ENCODE measurements at places on chromosomes 6 and 20.

DNA sequence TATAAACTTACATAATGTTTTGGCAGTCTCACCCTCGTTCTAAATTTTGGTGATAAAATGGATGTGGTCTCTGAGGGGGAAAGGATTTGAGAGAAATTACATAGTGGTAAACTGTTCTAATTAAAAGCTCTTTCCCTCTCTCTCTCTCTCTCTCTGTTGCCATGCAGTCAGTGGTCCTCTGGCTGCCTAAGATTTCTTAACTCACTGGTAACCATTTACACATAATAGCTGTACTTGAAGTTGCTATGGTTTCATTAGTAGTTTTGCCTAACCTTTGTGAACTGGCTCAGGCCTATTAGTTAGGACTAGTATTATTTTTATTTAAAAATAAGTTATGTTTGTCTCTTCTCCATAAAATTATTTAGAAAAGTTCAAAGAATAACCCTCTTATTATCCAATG is 42.0 kb downstream of the MAPK14 start:
- DNase-seq: no peak

DNA sequence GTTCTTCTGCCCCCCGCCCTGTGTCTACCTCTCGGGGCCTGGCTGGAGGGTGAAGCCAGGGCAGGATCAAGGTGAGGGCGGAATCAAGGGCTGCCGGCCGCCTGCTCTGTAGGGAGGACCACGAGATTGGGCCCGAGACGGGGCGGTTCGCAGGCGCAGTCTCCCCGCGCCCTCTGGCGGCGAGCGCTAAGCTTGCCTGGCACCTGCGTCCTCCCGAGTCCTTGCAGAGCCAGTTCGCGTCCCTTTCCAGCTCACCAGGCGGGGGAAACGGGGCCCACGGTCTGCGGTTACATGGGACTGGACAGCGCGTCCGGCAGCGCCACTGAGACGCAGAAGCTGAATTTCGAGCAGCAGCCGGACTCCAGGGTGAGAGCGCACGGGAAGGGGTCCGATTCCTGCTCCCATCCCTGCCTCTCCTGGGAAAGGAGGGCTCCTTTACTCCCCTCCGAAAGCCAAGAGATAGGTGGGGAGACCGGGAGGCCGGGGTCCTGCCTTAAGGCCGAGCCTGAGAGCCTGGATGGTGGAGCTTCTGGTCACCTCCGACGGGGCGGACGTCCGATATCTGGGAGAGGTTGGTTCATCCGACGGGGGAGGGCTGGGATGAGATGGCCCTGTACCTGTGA is 3.6 kb upstream of the MATN4 start:
- peak; percentile 55 for DNase-seq

DNA sequence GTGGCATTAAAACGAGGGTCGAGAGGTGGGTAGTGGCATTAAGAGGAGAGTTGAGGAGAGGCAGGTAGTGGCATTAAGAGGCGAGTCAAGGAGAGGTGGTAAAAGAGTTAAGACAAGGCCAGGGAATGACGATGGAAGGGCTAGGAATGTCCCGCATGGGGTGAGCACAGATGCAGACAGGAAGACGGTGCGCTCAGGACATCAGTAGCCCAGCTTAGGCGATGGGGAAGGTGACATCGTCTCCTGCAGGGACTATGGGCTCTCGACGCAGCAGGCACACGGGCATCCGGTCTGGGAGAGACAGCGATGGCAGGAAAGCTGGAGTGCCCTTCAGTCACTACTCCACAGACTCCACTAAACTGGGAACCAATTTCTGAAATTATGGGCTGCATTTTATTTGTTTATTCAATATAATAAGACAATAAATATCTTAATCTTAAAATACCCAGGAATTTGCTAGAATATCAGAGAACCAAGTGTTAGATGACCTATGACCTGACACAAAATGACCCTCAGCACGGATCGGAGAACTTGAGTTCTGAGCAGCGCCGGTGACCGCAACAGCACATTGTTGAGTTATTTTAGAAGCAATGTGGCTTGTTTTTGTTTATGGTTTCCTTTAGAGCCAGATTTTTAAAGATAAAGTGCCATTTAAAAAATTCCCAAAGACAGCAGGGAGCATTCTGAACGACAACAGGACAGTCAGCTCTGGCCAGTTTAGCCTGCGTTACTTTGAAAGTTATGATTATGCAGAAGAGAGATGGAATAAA is 177.7 kb downstream of the SMOC2 start:
- DNase-seq: no peak

DNA sequence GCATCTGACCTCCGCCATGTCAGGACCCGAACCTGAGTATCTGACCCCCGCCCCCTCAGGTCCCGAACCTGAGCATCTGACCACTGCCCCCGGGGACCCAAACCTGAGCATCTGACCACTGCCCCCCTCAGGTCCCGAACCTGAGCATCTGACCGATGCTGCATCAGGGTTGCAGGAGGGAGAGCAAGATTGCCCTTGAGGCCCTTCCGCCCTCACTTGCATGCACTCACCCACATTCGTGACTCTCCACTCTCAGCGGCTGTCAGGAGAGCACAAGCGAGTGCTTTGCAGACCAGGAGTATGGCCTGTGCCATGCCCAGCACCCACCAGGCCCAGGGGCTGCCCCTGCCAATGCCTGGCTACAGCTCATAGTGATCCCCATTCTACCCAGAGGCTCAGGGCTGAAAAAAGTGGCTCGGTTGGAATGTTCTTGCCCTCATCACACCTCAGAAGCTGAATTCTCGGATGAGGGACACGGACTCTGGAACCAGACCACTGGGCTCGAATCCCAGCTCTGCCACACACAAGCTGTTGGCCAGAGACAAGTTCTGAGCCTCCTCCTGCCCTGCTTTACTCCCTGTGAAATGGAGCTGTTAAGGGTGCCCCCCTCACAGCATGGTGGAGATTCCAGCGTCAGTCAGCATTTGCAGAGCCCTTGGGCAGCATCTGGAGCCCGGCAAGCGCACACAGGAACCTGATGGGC is 82.1 kb downstream of the DLL1 start:
- DNase-seq: no peak

GRCh38 chr6:81950877-81951276 is 198.4 kb upstream of the TENT5A start:
- no peak for DNase-seq

DNA sequence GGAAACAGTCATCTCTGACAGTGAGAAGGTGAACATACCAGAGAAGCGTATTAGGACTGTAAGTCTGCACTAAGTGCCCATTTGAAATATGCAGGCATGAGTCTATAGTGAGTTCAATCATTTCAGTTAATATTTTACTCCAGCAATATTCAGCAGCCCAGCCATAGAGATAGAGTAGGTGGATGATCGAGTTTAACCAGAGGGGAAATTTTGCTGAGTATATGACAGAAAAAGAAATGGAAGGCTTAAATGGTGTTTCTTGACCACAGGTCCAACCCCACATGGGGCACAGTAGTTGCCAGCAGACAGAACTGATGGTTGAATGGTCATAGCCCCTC is 39.8 kb downstream of the KIF6 start:
- DNase-seq: no peak

GRCh38 chr6:168349718-168350210 is 30.2 kb upstream of the DACT2 start:
- no peak for DNase-seq

DNA sequence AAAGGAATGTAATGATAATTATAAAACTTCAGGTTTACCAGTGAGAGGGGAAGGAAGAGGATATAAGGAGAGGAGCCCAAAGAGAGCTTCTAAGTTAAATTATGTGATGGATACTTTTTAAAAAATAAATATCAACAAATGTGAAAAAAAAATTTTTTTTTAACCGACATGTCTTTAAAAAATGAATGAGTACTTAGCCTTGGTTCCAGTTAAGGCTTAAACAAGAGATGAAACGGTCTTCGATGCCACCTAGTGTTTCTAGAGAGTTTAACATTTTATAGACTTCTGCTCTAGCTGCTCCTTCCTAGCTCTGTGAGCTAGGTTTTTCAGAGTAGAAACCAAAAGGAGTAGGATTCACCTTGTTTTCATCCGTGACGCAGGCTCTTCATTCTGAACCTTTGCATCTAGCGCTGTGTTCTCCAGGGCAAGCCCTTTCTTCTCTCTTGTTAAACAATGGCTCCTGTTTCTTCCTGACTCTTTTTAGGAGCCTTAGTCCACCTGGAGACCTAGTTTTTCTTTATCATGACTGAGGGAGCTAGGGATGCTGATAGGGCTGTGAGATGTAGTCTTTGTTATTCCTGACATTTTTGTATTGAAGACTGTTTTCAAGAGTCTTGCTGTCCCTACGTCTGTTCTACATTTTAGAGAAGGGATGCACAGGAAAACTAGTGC is 42.4 kb upstream of the GNRH2 start:
- peak; percentile 24 for DNase-seq

- no peak for DNase-seq
Observed at GRCh38 chr20:4507288-4507719, 214.4 kb upstream of the PRND start.

- no peak for DNase-seq
Observed at GRCh38 chr6:18327626-18328025, 59.5 kb upstream of the RNF144B start.

DNA sequence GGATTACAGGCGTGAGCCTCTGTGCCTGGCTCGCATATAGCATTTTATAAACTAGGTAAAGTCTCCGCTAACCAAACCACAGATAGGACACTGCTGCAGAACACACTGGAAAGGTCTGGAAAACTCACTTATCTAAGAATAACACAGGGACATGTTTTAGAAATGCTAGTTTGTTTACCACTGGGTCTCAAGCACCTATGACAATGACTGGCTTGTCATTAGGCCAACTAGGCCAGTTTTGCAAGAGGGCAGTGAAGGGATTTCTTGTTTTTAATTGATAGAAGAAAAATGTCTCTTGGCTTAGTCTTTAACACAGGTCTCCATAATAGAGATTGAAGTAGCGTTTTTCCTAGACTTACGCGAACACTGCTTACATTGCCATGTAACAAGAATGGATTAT is 201.4 kb downstream of the TMEM242 start:
- no peak for DNase-seq

- no peak for DNase-seq
Observed at GRCh38 chr20:11281240-11281639, 607.4 kb upstream of the JAG1 start.

DNA sequence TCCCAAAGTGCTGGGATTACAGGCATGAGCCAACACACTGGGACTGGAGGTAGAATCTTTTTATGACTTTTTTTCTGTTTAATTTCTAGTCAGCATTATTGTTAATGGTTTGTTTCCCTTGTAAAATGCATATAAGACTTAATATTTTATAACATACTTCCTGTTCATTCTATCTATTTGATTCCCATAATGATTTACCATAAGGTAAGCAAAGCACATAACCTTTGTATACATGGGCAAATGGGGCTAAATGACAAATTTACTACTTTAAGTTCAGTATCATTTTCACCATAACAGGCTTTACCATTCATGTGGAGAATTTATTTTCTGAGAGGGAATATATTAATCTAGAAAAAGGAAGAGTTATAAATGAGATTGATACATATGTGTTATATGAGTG is 24.3 kb downstream of the VTA1 start:
- no peak for DNase-seq

DNA sequence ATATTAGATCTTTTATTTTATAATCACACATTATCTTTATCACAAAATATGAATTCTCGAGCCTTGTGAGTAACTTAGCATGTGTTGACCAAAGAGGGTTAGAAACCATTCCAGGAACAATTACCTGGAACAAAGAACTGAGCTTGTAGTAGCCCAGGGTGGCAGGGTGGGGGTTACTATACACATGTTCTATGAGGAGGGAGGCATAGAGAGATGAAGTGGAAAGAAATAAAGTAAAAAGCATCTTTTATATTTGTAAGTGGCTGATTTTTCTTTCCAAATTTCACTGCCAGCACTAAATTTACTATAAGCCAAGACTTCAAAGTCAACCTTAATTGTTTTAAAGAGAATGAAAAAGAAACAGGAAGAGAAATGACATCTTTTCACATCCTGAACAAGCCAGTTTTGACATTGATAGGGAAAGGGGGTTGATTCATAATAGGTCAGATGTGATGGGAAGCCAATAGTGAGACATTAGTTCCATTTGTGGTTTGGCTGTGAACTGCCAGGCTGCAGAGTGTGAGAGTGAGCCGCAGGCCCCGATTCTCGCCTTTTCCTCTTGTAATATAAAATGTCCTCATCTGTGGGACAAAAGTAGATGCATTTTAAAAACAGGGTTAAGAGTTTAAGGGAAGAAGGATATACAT is 52.7 kb upstream of the MYB start:
- no peak for DNase-seq

All from NCI-H460 (cell line).